ENCODE measurements at places on chromosomes 1 and 21.
A peak's percentile ranks its signal among the peaks of the same experiment; 100 is the strongest.

DNA sequence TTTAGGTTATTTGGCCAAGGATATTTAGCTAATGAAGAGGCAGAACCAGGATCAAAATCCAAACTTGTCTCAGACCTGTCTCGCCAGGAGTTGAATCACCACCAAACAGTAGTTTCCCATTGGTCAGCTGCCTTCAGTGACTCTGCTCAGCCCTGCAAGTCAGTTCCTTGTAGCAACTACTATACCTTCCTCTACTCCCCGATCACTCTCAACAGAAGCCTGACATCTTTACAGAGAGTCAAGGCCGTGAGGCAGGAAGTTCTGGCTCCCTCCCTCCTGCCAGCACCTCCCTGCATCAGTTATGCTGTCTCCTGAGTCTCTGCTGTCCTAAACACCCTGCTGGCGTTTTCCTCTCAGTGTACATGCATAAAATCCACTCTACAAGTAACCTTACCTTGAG is 13.2 kb downstream of the PSMD4 start:
- DNase-seq: peak; percentile 26

GRCh38 chr1:109156916-109157385 is 43.0 kb downstream of the ELAPOR1 start:
- no peak for DNase-seq

GRCh38 chr1:23817633-23818032 is 7.6 kb downstream of the HMGCL start:
- no peak for DNase-seq

DNA sequence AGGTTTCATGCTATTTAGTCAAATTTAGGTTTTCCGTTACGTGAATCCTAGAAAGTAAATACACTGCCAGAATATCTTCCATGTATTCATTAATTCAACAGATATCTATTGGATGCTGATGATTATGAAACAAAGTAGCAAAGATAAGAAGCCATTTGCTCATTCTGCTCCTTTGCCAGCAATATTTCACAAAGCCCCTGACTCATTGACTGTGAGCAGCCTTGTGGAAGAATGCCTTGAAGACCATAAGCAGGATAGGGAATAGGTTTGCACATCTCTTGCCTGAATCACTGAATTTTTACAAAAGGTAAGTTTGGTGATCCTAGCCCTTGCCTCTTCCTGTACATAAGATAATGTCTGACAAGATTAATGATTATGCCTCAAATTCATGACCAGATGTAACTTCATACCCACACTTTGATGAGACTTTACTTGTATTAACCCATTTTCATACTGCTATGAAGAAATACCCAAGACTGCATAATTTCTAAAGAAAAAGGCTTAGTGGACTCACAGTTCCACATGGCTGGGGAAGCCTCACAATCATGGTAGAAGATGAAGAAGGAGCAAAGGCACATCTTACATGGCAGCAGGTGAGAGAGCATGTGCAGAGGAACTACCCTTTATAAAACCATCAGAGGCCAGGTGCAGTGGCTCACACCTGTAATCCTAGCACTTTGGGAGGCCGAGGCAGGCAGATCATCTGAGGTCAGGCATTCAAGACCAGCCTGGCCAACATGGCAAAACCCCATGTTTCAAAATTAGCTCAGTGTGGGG is 1.6 kb upstream of the PIGK start:
- DNase-seq: no peak

DNA sequence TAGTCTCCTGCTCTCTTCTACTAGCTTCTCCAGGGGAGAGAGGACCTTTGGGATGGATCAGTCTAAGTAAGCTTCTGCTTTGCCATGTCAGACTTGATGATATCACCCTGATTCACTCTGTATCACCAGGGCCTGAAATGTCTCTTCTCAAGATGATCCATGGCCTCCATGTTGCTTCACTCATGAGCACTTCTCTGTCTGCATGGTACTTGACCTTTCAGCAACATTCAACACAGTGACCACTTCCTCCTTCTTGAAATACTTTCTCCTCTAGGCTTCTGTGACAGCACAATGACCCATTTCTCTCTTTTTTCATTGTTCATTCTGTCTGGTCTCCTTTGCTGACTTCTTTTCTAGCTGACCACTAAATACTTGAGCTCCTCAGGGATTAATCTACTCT is 35.3 kb upstream of the NGF start:
- DNase-seq: no peak

DNA sequence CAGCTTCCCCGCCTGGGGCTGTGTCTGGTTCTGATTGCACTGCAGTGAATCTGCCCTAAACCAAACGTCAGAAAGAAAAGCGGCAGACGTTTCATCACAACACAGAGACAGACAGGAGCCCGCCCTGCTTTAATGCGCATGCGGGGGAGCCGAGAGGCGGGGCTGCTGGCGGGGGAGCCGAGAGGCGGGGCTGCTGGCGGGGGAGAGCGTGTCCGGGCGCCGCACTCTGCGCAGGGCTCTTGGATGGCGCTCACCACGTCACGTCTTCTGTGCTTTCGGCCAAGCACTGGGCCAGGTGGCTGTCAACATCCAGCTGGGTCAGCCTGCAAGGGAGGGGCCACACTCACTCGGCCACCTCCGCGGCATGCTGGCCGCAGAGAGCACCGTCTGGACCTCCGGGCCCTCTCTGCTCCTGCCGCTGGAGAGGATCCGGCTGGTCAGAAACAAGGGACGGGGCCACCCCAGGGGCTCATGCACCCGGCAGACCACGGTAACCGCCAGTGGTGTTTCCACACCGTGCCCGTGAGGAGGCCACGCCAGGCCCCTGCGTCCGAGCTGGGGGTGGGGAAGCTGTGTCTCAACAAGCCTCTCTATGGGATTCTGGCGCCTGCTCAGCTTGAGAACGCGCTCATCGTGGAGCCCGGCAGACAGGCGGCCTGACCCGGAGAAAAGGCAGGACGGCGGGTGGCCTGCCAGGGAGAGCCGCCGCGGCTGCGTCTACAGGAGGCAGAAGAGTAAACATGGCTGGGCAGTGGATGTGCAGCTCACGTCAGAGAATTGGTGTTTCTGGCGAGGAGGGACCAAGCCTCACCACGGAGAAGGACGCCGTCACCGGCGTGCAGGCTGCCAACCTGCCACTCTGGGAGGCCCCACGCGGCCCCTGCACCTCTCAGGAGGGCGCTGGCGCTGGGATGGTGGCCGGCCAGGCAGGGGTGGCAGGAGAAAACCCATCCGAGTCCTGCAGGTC is 4.8 kb downstream of the FAAP20 start:
- DNase-seq: peak; percentile 66

- DNase-seq: no peak
Measured at GRCh38 chr21:46037331-46038325, 56.1 kb downstream of the COL6A1 start.

- no peak for DNase-seq
Measured at GRCh38 chr1:109192433-109192832, 21.3 kb upstream of the SARS1 start.

GRCh38 chr1:21258331-21259134 is 31.7 kb downstream of the ECE1 start:
- no peak for DNase-seq

GRCh38 chr21:41713495-41714281 is 53.2 kb downstream of the RIPK4 start:
- DNase-seq: no peak

DNA sequence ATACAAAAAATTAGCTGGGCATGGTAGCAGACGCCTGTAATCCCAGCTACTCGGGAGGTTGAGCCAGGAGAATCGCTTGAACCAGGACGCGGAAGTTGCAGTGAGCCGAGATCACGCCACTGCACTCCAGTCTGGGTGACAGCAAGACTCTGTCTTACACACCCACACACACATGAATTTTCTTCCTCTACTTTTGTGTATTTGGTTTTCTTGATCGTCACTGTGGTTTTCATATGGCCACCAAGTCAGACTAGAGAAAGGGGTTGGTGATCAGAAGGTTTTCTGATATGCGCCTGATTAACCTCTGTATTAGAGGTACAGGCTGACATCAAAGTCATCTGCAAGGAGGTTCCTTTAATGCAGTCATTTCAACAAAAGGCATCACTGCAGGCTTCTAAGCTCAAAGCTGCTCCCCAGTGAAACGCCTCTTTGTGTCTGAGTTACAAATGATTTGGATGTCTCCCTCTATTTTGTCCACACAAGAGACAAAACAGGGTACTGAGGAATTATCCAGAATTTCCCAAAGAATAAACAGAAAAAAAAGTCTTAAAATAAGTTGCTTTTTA is 11.1 kb downstream of the SH2D1B start:
- no peak for DNase-seq

GRCh38 chr1:220699044-220699443 is 8.9 kb downstream of the C1orf115 start:
- no peak for DNase-seq

- DNase-seq: peak; percentile 46
Measured at GRCh38 chr1:7960867-7961215, 670 bp upstream of the PARK7 start.

DNA sequence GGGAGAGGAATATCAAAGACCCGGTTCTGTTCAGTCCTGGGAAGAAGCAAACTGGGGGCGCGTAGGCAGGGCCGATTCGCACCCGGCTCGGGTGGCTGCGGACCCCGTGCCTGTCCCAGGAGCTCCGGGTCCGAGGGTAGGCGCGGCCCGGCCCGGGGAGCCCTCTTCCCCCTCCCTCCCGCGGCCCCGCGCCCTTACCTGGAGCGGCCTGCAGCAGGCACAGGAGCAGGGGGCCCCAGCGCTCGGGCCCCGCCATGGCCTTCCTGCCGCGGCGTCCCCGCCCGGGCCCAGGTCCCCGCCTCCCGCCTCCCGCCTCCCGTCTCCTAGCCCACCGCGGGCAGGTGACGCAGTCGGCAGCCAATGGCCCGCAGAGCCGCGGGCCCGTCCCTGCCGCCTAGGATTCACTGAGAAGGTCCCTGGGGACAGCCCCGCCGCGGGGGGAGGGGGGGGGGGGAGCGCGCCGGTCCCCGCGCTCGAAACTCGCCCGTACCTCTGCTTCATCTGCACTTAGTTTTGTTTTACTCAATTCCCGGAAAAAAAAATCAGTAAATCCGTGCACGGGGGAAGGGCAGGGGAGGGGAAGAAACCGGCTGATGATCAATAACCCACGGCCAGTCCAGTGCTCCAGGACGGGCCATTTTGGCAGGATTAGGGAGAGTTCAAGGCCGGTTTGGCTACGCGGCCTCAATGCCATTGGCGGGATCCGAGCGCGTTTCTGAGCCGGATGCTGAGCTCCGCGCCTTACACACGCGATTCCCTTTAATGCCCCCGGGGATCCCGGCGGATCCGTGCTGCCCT is at the start of gene IFNLR1:
Gene IFNLR1 (minus strand): TSS at position 297 of the 798 bp plus-strand sequence. CDS start 41 bp downstream, at position 256.
- DNase-seq: no peak

GRCh38 chr1:15965228-15965767 is 10.6 kb downstream of the ZBTB17 start:
- no peak for DNase-seq

DNA sequence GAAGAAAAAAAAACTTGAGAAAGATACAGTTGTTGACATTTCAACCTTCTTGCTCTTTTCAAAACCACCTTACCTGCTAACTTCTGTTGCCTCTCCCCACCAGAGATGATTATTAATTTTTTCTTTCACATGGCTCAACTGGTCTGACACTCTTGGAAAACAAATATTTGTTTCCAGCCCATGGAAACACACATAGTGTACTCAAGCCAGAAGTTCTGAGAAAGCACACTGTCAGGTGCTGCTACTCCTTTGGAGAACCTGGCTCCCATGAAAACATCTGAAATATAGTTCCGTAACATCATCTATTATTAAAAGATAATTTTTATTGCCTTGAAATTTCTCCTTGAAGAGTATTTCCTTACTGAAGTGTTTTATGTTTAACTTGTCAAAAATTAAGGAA is 145.0 kb upstream of the C1orf105 start:
- no peak for DNase-seq

DNA sequence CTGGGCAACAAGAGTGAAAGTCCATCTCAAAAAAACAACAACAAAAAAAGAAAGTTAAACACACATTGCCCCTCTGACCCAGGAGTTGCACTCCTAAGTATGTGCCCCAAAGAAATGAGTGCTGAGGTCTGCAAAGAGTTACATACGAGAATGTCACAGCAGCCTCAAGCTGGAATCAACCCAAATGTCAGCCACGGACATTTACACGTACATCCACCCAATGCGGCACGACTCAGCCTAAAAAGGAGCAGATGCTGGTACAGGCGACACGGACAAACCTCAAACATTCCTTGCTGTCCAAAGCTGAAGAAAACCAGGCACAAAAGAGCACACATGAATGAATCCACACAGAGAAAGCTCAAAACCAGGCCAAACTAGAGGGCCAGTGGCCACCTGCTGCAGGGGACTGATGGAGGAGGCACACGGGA is 46.8 kb upstream of the ECE1 start:
- DNase-seq: no peak
